ENCODE measurements at places on chromosomes 2 and 18.

DNA sequence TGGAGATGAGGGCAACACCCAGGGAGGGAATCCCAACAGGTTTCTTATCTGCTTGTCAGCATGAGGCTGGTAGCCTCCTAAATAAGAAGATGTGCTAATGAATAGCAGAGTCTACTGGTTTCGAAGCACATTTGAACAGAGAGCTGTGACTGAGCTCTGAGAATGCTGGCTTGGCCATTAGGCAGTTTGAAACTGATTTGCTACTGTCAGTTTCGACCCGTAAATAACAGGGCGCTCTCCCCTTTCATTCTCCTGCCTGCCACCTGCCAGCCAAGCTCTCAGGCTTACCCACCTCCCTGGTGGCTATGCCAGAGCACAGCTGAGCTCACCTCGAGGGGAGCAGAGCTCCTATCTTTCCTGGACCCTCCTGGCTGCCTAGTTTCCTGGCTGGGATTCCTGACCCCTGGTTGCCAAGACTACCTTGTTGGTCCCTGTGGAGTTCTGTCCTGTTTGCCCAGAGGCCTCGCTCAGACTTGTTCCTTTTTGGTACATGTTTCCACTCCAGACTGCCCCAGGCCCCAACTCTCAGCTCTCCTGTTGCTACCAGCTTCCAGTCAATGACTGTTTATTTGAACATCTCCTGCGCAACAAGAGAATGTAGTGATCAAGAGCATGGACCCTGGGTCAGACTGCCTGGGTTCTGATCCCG lies 102.3 kb upstream of the ALPP start:
- DNase-seq = no peak

- no peak for DNase-seq
Observed at GRCh38 chr18:2281523-2282199, 289.6 kb downstream of the METTL4 start.

DNA sequence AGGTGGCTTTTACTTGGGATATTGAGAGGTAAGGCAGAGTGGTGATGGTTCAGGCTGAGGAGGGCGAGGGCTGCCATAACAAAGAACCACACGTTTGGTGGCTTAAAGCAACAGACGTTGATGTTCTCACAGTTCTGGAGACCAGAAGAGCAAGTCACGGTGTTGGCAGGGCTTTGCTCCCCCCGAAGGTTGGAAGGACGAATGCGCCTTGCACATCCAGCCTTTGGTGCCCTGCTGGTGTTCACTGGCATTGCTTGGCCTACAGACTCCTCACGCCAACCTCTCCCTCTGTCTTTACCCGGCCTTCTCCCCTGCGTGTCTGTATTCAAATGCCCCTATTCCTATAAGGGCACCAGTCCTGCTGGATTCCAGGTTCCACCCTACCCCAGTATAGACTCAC lies 125.4 kb downstream of the TPO start:
- DNase-seq = no peak

- no peak for DNase-seq
Observed at GRCh38 chr18:13453714-13454113, 235.2 kb downstream of the LDLRAD4 start.

DNA sequence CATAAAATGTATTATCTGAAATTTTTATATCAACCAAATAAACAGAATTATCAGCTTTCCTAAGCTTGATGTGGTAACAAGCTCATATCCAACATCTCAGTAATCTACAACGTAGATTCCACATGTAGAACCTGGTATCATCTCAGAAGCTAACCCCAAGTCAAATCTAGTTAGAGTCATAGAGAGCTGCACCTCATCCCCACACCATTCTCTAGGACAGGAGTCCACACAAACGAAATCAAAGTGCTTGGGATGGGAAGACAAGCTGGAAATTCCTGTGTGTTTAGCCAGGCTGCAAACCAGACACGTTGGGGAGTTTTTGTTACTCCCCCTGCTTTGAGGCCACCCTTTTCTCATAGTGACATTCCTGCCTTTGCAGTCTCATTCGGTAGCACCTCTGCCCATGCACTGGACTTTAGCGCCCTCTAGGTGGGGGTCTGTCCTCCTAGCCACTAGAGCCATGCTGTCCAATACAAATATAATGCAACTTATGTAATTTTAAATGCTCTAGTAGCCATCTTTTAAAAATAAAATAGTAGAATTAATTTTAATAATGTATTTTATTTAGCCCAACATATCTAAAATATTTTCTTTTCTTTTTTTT lies 28.1 kb upstream of the SATB2 start:
- DNase-seq = no peak

- DNase-seq = no peak
Observed at GRCh38 chr2:152432206-152432653, 97.3 kb downstream of the FMNL2 start.

DNA sequence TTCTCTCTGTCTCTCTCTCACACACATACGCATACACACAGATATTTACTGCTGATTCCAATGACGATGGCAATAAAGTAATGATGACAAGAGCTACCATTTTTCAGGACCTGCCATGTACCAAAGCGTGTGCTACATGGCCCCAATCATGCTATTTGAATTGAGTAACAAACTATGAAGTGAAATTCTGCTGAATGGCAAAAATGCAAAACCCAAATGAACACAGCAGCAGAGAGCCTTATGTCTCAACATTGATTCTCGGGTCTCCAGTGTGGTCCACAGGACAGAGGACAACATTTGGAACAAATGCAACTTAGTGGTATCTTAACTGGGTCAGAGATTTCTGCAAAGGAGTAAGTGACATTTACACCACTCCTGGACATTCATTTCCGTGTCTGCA lies 117.4 kb downstream of the PIEZO2 start:
- no peak for DNase-seq

GRCh38 chr18:55153346-55153745 lies 194.1 kb upstream of the CCDC68 start:
- DNase-seq = no peak

DNA sequence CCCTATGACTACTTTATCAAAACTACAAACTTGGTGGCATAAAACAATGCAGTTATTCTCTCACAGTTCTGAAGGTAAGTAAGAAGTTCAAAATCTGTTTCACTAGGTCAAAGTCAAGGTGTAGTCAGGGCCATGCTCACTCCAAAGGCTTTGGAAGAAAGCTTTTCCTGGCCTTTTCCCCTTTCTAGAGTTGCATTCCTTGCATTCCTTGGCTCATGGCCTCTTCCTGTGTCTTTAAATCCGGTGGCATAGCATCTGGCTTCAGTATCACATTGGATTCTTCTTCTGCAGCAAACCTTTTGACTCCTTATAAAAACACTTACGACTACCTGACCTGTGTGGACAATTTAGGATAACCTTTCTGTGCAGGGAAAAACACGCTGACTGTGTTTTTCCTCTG lies 543.5 kb upstream of the HNMT start:
- no peak for DNase-seq

- DNase-seq = no peak
Observed at GRCh38 chr2:34656632-34657031, 1057.5 kb upstream of the FAM98A start.

GRCh38 chr2:165952085-165952484 lies 1.5 kb downstream of the TTC21B start:
- DNase-seq = no peak

DNA sequence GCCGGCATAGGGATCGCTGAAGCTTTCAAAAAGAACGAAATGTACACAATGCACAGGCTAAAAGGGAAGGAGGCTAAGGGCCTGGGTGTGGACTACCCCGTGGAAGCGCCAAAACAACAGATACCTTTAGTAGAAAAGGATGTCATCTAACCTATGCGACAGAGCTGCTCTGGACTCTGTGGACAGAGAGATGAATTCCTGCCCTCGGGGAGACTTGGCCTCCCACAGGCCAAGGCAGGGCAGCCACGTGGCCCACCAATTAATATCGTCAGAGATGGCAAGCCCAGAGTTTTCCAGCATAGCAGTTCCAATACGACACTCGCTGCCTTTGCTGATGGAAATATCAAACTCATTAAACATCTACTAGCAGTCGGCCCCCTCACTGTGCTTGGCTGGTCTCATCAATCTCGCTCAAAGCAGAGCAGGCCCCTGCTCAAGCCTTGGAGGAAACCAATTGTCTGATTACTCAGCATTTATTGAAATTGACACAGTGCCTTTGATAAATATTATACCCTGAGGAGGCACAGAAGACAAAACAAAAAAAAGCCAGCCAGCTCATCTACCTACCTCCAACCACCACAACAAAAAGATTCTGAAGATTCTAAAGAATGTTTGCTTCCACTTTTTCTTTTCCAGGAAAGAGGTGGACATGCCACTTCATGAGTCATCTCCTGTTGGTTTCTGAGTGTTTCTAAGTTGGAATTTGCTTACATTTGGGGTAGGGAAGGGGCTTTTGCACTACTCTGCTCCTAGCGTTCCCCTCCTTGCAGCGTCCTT lies 79.0 kb upstream of the ACAA2 start:
- no peak for DNase-seq

DNA sequence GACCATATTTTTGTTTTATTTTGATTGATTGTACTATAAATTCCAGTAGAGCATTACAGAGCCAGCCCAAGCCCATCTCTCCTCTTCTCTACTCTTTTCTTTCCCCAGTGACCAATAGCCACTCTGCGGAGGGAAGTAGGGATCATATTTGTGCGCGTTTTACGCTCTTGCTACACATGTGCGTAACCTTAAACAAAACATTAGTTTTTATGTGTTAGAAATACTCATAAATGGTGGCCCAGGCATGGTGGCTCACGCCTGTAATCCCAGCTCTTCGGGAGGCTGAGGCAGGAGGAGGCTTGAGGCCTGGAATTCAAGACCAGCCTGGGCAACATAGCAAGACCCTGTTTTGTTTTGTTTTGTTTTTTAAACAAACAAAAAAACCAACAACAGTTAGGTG lies 31.3 kb downstream of the HPCAL1 start:
- no peak for DNase-seq

- no peak for DNase-seq
Observed at GRCh38 chr2:52135235-52135634, 1103.3 kb upstream of the NRXN1 start.

GRCh38 chr2:132667706-132668105 lies 2.3 kb downstream of the LYPD1 start:
- no peak for DNase-seq

DNA sequence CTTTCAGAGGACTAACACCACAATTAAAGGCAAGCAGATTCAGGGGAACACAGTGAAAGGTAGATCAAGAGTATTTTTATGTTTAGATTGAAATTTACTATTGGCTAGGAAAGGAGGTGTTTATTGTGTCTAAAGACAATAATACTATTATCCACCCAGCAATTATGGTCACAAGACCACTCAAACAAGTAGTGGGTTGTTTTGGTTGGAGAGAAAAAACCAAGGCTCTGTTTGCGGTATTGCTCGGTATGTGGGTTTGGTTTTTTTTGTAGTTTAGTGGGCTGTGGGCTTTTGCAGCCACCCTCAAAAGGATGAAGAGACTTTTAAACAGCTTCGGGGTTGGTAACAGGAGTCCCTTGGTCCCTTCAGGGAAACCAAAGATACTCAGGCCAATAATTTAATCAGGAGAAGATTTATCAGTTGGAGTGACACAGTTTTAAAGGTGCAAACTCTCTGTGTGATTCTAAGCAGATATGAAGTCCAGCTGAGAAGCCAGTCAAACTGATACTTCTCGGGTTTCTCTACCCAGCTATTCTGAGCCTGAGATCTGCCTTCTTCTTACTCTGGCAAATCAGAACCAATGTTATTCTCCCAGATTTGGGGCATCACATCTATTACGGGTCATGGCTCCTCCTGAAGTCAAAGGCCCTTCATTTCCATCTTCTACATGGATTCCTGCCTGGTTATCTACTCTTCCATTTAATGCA lies 55.3 kb downstream of the DCC start:
- no peak for DNase-seq
